Fibroblast of skin of back (primary cell): ENCODE measurements at places on chromosomes 4 and X.

- DNase-seq, result no peak
These were observed 19.6 kb downstream of the ZNF330 start for GRCh38 chr4:141240259-141240658.

DNA sequence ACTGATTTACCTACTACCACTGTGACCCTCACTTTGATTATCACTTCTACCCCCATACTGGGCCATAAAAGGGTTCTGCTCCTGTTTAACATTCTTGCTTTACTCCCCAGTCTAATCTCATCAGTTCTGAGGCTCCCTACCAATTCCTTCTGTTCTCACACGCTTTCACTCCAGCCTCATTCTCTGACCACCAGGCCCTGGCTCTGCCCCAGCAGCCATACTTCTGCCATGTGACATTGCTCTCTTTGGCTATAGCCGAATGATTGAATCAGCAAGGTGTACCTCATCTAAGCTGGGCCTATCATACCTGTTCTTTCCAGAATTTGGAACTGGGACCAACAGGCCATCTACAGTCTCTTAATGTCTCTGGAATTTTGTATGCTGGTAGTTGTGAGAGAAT, 14.4 kb upstream of the ELF2 start:
- no peak for DNase-seq

GRCh38 chr4:3369781-3370674, 71.7 kb upstream of the HGFAC start:
- peak; percentile 98 for DNase-seq

DNA sequence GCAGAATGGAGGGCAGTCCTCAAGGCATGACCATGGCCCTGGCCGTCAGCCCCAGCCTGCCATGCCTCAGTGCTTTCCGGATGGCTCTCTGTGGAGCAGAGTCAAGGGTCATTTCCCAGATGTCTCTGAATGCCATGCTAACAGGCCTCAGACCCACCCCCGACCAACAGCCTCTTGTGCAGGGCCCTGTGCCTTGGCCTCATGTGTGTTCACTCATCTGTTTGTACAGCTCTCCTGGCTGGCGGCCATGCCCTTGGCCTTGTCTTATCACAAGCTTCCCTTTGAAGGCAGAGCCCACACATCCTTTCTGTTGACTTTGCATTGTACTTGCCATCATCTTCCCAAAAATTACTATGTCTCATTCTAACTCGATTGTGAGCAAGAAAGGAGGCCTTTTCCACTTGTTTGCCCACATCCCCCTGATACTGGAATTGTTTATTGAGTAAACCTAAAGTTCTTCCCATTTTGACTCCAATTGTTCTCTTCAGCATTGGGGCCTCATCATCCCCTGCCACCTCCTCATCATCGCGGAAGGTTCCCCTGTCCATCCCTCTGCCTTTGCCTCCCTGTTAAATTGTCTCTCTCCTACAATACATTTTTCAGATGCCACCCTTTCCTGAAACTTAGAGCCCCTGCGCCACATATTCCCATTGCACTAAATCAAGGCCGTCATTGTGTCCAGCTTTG, 6.3 kb downstream of the CA5B start:
- no peak for DNase-seq

DNA sequence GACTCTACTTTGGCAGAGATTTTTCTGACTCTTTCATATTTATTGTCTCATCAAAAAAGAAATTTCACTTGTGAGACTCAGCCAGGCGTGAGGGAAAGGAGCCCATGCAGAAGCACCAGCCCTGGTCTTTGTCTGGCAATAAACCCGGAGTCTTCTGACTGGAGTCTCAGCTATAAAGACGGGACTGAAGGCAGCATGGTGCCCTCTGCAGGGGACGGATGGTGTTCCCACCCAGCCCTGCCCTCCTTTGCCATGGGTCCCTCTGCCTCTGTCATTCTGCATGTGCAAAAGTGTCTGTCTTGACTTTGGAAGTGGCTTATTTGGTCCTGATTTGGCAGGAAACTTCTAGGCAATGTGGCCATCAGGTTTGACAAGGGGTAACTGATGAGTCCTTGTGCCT, 14.2 kb downstream of the ZNF185 start:
- DNase-seq, result no peak

- no peak for DNase-seq
These were observed 134.5 kb upstream of the KLF3 start for GRCh38 chr4:38529189-38530115.

DNA sequence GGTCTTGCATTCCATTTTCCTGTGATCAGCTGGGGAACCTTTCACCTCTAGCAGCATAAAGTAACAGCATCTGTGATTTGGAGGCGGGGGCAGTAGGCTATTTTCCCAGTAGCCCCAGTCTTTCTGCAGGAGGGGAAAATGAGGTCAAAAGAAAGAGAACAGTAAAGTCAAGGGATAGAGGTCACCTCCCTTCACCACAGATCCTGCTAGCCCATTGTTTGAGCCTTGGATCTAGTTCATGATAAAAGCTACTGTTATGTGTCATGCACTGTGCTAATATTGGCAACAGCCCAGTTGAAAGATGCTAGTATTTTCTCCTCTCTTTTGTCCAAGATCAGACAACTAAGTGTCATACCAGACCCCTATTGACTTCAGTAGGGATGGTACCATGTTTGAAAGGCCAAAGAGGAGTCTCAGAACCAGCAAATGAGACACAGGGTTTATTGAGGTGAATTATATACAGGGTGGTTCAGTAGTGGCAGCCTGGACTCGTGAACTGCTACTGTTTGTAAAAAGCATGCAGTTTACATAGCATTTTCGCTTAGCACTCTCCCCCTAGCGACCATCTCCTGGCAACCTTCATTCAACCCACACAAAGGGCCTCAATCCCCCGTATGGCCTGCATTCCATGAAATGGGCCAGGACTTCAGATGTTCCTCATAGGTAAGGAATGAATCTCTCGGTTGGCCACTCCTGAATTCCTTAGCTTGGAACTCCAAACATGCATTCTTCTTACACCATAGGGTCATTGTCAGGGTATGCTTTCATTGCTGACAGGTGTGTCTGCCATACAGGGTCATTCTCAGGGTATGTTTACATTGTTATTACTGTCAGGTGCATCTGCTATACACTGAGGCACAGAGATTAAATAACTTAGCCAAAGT, 170.0 kb upstream of the FRMPD4 start:
- no peak for DNase-seq

DNA sequence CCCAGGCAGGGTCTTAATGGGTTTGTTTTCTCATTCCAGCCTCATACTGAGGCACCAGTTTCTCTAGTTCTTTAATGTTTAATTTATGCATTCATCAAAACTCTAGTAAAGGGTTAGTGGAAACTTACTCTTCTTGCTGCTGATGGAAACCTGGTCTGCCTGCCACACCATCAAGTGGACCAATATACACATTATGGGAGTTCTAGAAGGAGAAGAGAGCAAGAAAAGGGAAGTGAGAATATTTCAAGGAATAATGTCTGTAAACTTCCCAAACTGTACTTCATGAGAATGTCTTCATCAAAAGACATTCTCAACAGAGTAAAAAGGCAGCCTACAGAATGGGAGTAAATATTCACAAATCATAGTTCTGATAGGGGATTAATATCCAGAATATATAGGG, 20.9 kb upstream of the DHX15 start:
- DNase-seq, result no peak

DNA sequence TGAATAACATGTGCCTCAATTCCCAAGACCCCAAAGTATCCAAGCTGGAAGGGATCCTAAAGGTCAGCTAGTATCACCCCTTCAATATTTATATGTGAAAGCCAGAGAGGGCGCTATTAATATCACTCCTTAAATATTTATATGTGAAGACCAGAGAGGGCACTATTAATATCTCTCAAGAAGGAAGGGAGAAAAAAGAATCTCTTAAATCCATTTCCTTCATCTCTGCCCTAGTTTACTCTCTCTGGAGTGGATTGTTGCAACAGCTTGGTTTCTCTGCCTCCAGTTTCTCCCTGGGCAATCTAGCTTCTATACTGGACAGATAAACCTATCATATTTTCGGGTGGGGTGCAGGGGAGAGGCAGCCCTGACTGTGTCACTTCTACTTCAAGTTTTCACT, 31.6 kb upstream of the MSN start:
- DNase-seq, result no peak

DNA sequence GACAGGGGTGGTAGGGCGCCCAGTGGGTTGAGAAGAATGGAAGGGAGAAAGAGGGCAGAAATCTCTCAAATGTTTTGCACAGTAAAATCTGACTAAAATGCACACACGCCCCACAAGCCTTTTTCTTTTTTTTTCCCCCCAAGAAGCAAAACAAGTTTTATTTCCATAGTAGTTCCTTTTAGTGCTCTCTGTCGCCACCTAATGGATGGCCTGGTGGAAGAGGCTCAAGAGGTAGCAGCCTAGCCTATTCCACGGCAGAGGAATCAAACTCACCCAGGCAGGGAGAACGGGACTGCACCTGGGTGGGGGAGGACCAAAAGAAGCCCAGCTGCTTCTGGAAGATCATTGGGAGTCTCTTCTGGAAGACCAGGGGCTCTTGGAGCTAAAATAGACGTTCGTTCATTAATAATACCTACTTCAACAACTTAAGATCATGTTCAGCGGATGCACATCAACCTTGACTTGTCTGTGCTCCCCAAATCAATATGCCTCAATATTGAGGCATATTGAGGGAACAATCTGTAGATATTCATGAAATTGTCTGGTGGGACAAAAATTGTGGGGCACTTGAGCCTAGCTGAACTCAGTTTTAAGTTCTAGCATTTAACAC, 31.6 kb upstream of the IRAK1 start:
- DNase-seq, result peak; percentile 59

- peak; percentile 66 for DNase-seq
These were observed 20.9 kb downstream of the FAM9C start for GRCh38 chrX:13023567-13023966.

DNA sequence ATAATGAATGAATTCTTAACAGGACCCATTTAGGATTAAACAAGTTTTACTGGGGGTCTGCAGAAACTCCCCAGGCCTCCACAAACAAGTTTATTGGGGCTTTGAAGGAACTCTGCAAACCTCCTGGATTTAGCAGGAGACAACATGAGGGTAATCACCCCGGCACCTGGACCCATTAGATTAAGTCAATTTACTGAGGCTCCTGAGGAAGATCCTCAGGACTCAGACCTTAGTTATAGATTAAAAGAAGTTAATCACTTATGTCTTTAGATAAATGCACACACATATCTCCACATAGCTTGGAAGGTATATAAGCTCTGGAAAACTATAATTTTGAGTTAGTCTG, 29.4 kb downstream of the XG start:
- no peak for DNase-seq
